Fibroblast of mammary gland (primary cell): ENCODE measurements at places on chromosomes 3 and 15.

- DNase-seq: no peak
Measured at GRCh38 chr3:50675179-50676030, 678 bp downstream of the DOCK3 start.

DNA sequence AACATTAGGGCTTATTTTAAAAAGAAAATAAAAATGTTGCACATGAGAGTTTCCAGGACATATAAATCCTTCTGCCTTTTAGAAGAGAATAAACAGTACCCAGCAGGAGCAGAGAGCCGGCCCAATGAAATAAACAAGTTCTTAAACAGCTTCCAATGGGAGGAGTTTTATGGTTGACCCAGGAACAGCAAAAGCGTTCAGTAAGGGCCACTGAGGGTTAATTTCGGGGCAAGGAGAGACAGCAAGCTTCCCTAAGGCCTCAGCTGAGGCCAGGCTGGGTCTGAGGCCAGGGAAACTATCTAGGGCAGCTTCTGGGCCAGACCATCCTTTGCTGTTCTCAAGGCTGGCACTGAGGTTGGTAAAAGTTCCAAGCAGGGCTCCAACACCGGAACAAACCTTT is 3.4 kb downstream of the PDZRN3 start:
- no peak for DNase-seq

DNA sequence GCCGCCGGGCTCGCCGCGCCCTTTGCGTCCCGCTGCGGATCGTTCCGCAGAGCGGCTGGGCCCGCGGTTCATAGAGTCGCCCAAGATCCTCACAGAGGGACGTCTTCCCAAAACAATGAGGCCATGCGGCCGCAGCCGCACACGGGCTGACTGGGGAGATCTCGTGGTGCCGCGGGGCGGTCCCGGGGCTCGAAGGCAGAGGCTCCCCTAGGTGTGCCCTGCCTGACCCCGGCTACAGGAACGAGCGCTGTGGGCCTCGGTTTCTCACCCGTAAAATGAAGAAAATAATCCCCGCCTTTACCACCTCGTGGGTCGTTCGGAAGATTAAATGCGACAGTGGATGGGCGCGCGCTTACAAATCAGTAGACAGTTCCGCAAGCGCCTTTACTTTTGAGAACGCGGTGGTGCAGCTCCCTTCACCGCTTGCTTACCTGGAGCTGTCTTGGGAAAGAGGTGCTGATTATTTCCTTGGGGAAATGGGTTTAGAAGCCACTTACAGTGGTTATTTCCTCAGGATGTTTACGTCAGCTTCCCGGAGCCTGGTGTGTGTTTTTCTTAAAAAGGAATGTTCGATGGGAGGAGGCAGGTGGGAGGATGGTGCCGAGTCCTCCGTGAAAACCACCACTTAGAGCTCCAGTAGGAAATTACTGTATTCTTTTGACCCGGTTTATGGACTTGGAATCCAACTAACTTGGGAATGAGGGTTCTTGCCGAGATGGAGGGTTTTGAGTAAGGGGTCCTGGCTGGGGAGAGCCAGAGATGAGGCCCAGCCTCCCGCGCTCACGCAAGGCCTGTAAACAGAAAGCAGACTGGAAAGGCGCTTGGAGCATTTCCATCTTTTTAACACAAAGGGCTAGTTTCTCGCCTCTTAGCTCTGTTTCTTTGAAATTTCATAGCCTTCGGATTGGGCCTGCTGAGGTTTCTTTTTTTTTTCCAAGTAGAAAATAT is 1.9 kb upstream of the MEX3B start:
- peak; percentile 14 for DNase-seq

GRCh38 chr3:152443212-152444023 is 174.7 kb downstream of the MBNL1 start:
- peak; percentile 19 for DNase-seq

DNA sequence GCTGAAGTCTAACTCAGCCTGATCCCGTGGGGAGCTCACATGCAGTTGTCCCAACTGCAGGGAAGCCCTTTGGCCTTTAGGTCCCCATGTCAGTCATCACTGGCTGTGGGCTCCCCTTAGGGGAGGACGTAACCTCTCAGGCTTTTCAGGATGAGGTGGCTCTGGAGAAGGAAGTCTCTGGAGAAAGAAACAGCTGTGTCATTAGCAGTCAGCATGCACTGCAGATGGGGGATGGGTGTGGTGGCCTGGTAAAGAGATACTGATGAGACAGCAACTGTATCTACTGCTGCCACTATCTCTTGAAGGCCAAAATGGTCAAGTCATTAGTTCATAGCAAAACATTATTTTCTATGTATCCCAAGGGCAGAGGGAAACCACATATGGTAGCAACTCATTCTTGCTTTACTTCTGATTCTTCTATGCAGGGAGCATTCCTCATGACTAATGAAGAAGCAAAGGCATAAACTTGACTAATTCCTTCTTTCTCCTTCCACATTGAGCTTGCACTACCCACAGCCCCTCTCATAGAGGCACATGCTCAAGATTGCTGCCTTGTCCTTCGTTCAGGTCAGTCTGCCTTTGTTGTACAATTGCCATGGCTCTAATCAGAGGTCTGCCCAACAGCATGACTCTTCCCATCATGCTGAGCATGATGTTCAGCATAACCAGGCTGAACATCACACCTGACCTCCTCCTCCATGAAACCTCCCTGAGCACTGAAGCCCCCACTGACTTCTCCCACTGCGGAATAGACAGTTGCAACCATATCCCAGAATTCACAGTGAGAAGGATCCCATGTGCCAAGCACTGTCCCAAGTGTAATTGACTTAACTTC is 47.8 kb upstream of the TMEM158 start:
- peak; percentile 25 for DNase-seq

DNA sequence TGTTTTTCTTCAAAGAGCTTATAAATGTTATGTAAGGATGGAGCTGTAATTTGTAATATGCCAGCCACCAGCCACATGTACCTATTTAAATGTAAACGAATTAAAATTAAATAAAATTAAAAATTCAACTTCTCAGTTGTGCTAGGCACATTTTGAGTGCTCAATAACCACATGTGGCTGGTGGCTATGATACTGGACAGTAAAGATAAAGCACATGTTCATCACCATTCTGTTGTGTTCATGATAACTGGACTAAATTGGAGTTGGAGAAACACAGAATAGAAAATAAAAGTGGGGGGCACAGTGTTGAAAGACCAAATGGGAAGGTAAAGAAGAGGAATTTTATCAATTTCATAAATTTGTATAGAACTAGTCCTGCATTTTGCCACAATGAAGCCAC is 49.8 kb upstream of the DAZL start:
- no peak for DNase-seq

DNA sequence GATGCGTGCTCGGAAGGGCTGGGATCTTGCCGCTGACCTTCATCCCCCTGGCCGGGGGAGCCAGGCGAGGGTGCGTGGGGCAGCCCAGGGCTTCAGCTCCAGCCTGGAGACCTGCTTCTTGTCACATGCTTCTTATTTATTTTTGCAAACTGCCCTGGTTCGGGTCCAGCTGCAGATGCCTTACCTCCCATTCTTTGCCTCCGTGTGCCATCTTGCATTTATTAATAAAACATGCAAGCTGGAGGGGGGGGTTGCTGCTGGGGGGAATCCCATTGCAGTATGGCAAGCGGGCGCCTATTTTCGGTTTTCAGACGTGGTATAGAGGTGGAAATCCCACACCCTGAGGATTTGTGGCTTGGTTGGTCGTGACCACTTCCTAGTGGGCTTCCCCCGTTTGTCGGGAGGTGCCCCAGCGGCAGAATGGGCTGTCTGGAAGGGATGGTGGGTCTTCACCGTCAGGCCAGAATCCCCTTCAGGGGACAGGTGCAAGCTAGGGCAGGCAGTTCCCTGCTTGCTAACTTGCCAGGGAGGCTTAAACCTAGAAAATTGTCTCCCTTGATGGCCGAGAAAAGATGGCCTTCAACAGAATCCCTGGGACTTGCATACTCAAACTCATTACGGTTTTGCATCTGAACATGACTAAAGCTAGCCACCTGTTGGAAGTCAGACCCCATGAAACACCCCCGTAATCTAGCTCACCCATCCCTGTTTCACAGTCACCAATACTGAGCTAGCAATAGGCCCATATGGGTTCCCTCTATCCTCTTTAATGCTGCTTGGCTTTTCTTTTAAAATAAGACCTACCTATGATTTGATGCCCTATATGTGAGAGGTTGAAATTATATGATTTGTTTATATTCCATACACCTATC is 569 bp downstream of the TMEM266 start:
- DNase-seq: no peak

DNA sequence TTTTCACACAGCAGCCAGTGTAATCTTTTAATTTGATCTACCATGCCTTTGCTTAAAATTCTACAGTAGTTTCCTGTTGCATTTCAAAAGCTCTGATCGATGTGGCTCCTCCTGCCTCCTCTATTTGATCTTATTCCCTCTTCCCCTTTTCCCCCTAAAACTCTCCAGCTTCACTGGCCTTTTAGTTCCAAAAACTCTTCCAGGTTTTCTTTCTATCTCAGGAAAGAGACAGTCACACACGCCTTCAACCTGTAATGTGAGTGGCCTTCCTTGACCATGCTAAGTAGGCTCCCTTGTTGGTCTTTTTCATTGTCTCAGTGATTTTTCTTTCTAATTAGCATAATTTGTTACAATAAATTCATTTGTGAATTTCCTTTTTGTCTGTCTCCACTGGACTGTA is 985 bp downstream of the TEX9 start:
- DNase-seq: no peak

DNA sequence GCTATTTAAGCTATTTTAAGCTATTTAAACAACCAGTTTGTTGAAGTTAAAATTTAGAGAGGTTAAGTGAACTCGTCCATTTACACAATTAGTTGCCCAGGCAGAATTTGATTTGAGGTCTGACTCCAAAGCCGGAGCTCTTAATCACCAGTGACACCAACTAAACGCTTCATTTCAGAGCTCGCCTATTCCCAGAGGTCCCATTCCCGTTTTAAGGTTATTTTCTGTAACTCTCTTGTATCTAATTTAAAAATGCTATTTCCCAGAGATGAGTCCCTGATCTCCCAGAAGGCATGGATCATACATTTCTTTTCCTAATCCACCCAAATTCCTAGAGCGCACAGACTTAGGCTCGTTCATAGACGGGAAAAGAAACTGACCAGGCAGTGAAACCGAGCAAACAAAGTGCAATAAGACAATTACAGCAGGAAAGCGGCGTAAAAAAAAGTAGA is 904 bp upstream of the MCTP2 start:
- DNase-seq: peak; percentile 21

DNA sequence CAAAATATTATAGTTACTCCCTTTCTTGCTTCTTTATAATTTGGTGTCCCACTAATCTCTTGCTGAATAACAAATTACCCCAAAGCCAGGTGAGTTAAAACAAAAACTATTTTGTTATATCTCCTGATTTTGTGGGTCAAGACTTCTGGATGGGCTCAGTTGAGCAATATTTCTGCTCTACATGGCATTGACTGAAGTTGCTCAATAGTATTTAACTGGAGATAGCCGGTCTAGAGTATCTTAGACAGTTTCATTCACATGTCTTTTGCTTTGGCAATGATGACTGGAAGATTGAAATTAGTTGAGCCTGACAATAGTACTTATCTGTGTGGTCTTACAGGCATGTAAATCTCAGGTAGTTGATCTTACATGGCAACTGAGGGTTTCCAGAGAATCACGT is 51.0 kb upstream of the TP63 start:
- DNase-seq: no peak
